ENCODE measurements at places on chromosomes 2 and 18.

DNA sequence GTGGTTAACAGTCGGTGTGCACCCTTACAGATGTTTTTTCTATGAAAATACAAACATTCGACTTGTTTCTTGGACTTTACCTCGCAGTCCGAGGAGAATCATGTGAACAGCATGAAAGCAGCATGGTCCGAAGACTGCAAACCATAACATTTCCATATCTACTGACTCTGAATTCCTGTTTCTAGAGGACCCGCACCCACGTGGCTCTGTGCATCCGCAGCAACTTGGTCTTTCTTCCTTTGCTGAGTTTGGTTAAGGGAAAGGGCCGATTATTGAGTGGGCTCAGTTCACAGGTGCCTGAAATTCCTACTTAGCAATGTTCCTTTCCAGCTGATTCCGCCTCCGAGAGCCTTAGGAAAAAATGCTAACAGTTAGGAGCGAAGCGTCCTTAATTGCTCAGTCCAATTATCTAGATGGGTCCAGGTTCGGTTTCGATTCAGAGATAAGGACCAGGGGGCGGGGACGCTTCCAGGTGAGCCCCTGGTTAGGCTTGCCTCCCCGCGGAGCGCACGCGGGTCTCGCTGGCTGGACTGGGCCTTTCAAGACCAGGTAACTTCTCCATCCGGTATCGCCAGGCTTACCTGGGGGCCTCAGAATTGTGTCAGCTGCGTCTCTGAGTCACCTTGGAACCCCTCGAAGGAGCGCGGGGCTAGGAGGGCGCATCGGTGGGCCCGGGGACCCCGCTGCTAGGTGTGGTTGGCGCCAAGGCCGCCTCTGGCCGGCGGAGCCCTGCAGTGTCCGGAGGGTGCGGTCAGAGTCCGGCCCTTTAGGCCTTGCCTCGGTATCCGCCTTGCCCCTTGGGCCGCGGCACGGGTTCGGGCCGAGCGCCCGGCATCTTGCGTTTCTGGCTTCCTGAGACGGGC lies 1.1 kb upstream of the B3GNT2 start:
- no peak for DNase-seq

DNA sequence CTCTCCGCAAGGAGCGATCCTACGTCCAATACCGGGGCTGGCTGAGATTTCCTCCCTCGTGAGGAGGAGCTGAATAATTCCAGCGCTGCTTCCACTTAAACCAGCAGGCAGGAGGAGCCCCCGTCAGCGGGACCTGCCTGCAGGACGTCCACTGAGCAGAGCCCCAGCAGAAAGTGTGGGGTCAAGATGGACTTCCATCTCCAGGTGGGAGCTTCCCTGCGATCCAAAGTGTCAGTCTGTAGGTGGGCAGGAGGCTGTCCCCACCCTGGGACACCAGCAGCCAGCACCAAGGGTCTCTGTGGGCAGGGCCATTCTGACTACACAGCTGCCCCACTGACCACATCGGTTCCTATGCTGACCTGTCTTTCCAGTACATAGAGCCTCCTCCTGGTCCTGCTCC lies 462 bp upstream of the OTOS start:
- DNase-seq: no peak

GRCh38 chr2:142041996-142042395 lies 88.8 kb downstream of the LRP1B start:
- DNase-seq: no peak

DNA sequence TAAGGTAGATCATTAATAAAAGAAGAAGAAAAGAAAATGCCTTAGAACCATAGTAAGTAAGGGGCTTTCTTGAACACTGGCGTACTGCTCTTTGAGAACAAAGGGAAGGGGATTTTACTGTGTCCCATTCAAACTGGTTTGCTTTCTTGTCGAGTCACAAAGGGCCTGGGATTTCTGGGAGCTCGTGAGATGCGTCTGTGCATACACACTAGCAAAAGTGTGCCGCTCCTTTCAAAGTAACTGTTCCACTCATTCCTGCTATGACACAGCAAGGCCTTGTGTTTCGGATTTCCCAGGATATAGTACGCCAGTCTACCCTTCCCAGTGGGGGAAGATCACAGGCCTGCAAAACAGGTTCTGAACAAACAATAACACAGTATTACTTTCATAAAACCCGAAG lies 93.0 kb downstream of the KCTD18 start:
- DNase-seq: no peak

DNA sequence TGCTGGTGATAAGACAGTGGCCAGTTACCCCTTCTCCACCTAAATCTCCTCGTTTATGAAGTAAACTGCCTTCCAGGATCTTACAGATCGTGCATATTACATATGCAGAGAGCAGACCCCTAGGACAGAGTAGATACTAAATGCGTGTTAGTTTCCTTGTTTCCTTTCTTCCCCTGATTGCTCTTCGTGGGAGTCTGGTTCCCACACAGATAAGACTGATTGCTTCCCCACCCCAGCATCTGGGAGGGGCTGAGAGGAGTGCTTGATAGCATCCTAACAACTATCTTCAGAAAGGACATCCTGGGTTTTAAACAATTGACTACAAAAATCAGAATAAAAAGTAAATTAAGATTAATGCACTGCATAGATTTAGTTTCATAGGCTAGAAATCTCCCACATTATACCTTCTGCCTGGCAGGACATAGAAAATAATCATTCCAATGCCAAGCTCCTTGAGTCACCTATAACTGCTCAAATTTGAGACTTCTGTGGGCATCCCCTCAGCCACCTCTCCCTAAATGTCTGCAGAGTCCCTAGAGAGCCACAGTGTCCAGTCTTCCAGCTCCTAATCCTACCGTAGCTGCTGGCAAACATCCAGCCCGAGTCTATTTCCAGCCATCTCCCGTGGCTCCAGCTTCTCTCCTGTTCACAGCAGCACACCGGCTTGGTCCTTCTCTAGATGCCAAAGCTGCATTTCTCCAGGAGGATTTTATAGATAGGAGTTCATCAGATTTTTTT lies 128.3 kb downstream of the LRRC30 start:
- no peak for DNase-seq

DNA sequence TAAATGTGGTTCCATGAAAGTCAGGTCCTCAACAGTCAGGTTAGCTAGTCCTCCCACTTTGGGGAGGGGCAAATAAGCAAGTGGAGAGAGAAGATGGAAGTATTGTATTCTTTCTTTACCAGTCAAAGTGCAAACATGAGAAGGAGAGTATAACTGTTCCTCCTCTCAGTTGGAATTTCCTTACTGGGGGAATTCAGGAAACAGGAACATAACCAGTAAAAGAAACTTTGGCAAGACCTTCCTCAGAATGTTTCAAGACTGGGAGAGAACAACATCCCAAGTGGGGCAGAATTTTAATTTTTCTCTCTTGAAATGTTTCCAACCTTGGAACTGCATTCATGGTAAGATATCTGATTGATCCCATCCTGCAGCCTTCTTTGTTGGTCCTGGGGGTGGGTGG lies 552.4 kb upstream of the TNP1 start:
- no peak for DNase-seq

- DNase-seq: no peak
Measured at GRCh38 chr2:212052412-212053159, 486.0 kb downstream of the ERBB4 start.
